Panc1 (cell line): ENCODE measurements at places on chromosomes 7 and 10. TPM values are rescaled to one million over a fixed set of nuclear protein-coding genes. Genes with fewer than 3 reads are reported as not detected.

GRCh38 chr10:98030991-98031431, 590 bp upstream of the CRTAC1 start:
- no peak overlapping the region for H3K4me3 ChIP-seq
- H3K27me3 ChIP-seq = peaks cover 49% of the 10 kb centered on the region
- H3K4me1 ChIP-seq = no peaks in the 10 kb centered on the region
- H3K27ac ChIP-seq = no peak overlapping the region

- peaks cover 8% of the 10 kb centered on the region for H3K27me3 ChIP-seq
- H3K4me3 ChIP-seq = no peak overlapping the region
- DNase-seq = no peak
- no peaks in the 10 kb centered on the region for H3K36me3 ChIP-seq
Measured at GRCh38 chr7:91267171-91267955, 3.1 kb downstream of the FZD1 start.

GRCh38 chr7:10706875-10707493, 266.7 kb upstream of the PHF14 start:
- no peaks in the 10 kb centered on the region for H3K4me1 ChIP-seq
- no peak overlapping the region for H3K27ac ChIP-seq
- H3K36me3 ChIP-seq = no peaks in the 10 kb centered on the region
- no peak for DNase-seq
- no peak overlapping the region for H3K4me3 ChIP-seq
- H3K27me3 ChIP-seq = no peaks in the 10 kb centered on the region

DNA sequence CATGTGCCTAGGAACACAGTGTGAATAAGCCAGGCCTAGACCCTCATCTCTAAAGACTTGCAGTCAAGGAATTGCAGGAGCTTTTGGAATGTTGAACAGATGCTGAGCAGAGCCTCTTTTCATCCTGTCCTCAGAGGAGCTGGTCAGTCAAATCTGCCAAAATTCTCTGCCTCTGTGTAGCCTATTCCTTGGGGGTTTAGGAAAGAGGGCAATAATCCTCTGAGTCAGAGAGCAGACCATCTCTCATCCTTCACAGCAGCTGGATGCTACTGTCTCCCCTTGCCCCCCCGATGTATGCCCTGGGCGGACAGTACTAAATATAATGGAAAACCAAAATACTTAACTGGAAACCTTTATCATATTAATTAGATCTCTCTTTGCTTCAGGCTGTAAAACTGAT, 52.6 kb downstream of the BICC1 start:
- H3K36me3 ChIP-seq = no peaks in the 10 kb centered on the region
- DNase-seq = no peak
- H3K4me1 ChIP-seq = no peaks in the 10 kb centered on the region
- H3K4me3 ChIP-seq = no peak overlapping the region
- H3K27ac ChIP-seq = no peak overlapping the region
- H3K27me3 ChIP-seq = no peaks in the 10 kb centered on the region

GRCh38 chr7:98841179-98841997, 28.4 kb downstream of the TMEM130 start:
- no peak overlapping the region for H3K27ac ChIP-seq
- no peaks in the 10 kb centered on the region for H3K4me1 ChIP-seq
- DNase-seq = peak; percentile 46
- no peak overlapping the region for H3K4me3 ChIP-seq
- H3K27me3 ChIP-seq = no peaks in the 10 kb centered on the region
- no peaks in the 10 kb centered on the region for H3K36me3 ChIP-seq

- H3K27me3 ChIP-seq = no peaks in the 10 kb centered on the region
- no peak overlapping the region for H3K27ac ChIP-seq
- no peak for DNase-seq
- H3K4me1 ChIP-seq = no peaks in the 10 kb centered on the region
Measured at GRCh38 chr10:116112232-116113231, 160.5 kb downstream of the GFRA1 start.

DNA sequence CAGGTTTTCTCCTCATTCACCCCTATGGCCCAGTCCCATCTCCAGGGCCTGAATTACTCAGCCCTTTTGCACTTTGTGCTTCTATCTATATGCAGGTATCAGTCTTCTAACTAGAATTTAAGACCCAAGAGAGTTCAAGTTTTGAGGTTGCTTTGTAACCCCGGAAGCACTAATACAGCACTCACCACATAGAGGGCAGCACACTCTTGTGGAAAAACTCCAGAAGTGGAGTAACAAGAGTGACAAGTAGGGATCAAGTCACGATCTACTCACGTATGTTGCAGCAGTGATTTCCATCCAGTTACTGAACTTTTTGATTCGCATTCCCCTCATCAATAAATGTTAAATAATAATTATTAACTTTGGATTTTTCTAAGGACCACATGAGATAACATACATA, 151.0 kb downstream of the CHCHD3 start:
- no peaks in the 10 kb centered on the region for H3K4me1 ChIP-seq
- no peak for DNase-seq
- no peak overlapping the region for H3K4me3 ChIP-seq
- H3K27me3 ChIP-seq = no peaks in the 10 kb centered on the region

- no peaks in the 10 kb centered on the region for H3K4me1 ChIP-seq
- DNase-seq = no peak
- no peak overlapping the region for H3K4me3 ChIP-seq
- no peaks in the 10 kb centered on the region for H3K27me3 ChIP-seq
- H3K27ac ChIP-seq = no peak overlapping the region
Measured at GRCh38 chr7:94380264-94380663, 14.4 kb upstream of the COL1A2 start.

GRCh38 chr10:38600146-38600545, 506.0 kb downstream of the ZNF37A start:
- H3K36me3 ChIP-seq = no peaks in the 10 kb centered on the region
- DNase-seq = no peak
- no peak overlapping the region for H3K27ac ChIP-seq
- H3K27me3 ChIP-seq = no peaks in the 10 kb centered on the region
- H3K4me3 ChIP-seq = no peak overlapping the region
- no peaks in the 10 kb centered on the region for H3K4me1 ChIP-seq

- DNase-seq = no peak
- H3K27ac ChIP-seq = no peak overlapping the region
- H3K27me3 ChIP-seq = no peaks in the 10 kb centered on the region
- H3K4me1 ChIP-seq = peaks cover 16% of the 10 kb centered on the region; the same call in 1 of the 2 replicates
- H3K36me3 ChIP-seq = no peaks in the 10 kb centered on the region
Measured at GRCh38 chr10:80413271-80413996, 5.1 kb downstream of the PRXL2A start.

DNA sequence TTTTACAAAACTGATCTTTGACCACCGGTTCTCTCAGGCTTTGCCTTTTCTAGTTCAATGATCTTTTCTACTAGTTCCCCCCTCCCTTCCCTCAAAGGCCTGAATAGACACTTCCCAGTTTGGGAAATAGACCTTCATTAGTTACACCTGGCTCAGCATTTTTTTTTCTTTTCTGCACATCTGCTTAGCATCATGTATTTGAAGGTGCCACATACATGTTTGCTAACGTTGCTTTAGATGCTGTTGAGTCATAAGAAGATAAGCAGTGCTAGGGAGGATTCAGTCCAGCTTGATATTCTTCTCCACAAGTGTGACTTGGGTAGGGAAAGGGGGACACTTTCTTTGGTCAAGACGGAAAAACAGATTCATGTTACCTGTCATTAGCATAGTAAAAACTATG, 78.3 kb downstream of the BICC1 start:
- no peaks in the 10 kb centered on the region for H3K27me3 ChIP-seq
- H3K4me1 ChIP-seq = no peaks in the 10 kb centered on the region
- H3K4me3 ChIP-seq = no peak overlapping the region
- DNase-seq = no peak
- no peak overlapping the region for H3K27ac ChIP-seq
- H3K36me3 ChIP-seq = no peaks in the 10 kb centered on the region

GRCh38 chr10:33391611-33392465, 57.4 kb upstream of the NRP1 start:
- H3K27ac ChIP-seq = no peak overlapping the region
- no peaks in the 10 kb centered on the region for H3K27me3 ChIP-seq
- no peaks in the 10 kb centered on the region for H3K36me3 ChIP-seq
- no peak overlapping the region for H3K4me3 ChIP-seq
- no peak for DNase-seq

DNA sequence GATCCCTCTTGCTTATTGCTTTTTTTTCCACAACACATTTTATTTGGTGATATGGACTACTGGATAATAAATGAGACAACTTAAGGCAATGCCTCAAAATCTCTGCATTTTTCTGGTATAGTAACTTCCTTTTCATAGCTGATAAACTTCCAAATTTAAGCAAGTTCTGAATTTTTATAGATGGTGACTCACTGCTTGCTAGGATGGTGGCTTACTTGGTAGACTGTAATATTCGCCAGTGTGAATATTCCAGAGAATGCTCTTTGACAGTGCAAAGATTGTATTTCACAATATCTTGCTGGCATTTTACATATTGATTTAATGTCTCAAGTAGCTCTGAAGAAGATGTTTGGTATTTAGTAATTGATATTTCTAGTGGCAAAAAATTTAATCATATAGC, 472.4 kb downstream of the TFEC start:
- DNase-seq = no peak
- no peaks in the 10 kb centered on the region for H3K36me3 ChIP-seq
- H3K27me3 ChIP-seq = no peaks in the 10 kb centered on the region
- no peak overlapping the region for H3K4me3 ChIP-seq

DNA sequence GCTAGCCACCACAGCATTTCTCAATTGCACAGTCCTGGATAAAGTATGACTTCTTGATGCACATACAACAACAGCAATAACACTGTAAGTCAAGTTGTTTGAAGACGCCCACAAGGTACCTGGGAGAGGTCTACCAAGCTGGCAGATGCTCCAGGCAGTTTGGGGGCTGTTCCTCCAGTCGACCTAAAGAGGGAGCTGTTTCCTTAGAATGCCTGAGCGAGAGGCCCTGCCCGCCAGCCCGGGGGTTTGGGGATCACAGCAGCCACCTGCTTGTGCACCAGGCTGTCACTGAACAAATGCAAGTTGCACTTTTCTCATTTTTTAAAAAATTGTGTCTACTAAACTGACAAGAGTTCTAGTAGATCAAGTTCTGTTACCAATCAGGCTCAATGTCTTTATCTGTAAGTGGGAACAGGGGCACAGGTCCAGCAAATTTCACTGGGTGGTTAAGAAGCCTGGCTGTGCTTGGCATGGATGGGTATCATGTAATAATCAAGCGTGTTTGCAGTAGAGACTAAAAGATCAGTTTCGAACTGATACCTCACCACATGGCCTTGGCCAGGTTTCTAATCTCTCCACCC, 193.8 kb upstream of the ADO start:
- H3K36me3 ChIP-seq = no peaks in the 10 kb centered on the region
- H3K27me3 ChIP-seq = no peaks in the 10 kb centered on the region
- no peaks in the 10 kb centered on the region for H3K4me1 ChIP-seq
- H3K27ac ChIP-seq = no peak overlapping the region

The ECHDC3 gene
- total RNA-seq = 5.8 TPM

The MKI67 gene
- 151 TPM for total RNA-seq

The WIPF3 gene
- total RNA-seq = 2.0 TPM

The GATAD1 gene
- total RNA-seq = 27.0 TPM

The DNAJC12 gene
- total RNA-seq = 0.44 TPM

The GIMAP5 gene
- total RNA-seq = 0.51 TPM

The PCGF6 gene
- total RNA-seq = 18.0 TPM

The SDK1 gene
- total RNA-seq = 47.4 TPM

The SP8 gene
- not detected for total RNA-seq

The EXOSC1 gene
- 60.3 TPM for total RNA-seq

The NMT2 gene
- 14.3 TPM for total RNA-seq

The CEP55 gene
- total RNA-seq = 96.4 TPM
